Adrenal gland (tissue), 19 donors: ENCODE measurements at places on chromosomes 2 and 18. TPM values are rescaled to one million over a fixed set of nuclear protein-coding genes. Genes with fewer than 3 reads are reported as not detected.

RESP18 gene
- not detected for total RNA-seq

IL1F10 gene
- total RNA-seq = not detected

COLEC12 gene
- 9.7 TPM for total RNA-seq

SLC4A3 gene
- total RNA-seq = 8.3 TPM

DNA sequence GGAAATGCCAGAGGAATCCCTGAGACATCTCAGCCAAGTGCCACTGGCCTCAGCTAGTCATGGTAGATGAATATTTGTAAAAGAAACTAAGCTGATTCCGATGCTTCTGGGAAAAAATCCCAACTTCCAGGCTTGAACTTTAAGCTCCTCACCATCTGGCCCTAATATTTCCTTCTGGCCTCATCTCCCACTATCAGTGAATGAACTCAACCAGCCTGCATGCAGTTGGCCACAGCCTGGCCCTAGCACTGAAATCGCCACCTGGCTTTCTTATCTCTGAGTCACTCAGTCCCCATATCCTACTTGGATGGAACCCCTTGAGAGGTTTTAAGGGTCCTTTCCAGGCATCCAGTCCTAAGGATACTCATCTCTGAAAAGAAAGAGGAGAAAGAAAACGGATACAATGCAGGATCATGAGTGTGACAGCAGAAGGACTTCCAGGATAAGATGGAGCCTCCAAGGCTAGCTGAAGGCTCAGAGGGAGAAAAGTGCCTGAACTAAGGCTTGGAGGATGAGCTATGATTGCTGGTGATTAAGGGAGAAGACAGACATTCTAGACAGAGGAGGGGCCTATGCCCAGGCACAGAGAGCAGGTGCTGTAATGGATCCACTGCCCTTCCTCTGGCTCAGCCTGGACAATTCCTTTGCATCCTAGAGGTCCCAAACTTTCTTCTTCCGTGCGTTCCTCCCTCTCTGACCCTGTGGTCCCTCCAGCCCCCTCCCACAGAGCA lies 141.5 kb upstream of the MYCN start:
- no peak for DNase-seq

GRCh38 chr2:28663359-28663758 lies 88.3 kb upstream of the PPP1CB start:
- no peak for DNase-seq

DNA sequence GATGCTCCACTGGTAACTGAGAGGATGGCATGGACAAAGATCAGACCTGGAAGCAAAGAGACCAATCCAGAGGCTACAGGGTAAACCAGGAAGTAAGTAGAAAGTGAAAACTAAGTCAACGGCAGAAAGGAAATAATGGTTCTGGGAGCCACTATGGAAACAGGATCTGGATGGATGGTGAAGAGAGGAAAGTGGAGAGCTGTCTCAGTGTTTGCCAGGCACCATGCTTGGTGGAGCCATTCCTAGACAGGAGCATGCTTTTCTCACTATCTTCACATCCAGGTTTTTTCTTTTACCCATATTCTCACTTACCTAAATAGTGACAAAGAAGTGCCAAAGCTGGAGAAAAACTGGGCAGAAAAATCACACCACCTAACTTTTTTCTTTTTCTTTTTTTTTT lies 22.2 kb downstream of the ZNF521 start:
- no peak for DNase-seq

GRCh38 chr18:59669872-59670657 lies 27.2 kb downstream of the CCBE1 start:
- no peak for DNase-seq

GRCh38 chr2:18119883-18120282 lies 241.4 kb downstream of the KCNS3 start:
- peak; percentile 25 for DNase-seq

- no peak for DNase-seq
Observed at GRCh38 chr2:69241093-69241492, 145.9 kb downstream of the GFPT1 start.
